ENCODE measurements at places on chromosomes 13 and 19.

GRCh38 chr19:42153672-42154433 lies 21.6 kb upstream of the POU2F2 start:
- no peak for DNase-seq

DNA sequence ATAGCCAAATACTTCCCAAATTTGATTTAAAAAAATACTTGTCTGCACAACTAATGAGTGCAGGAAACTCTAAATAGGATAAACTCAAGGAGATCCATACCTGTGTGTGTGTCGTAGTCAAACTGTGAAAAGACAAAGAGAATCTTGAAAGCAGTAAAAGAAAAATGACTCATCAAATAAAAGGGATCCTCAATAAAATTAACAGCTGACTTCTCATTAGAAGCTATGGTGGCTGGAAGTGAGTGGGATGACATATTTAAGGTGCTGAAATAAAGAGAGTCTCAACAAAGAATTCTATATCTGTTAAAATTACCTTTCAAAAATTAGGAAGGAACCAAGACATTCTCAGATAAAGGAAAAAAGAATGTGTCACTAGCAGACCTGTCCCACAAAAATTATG lies 13.7 kb downstream of the RNASEH2B start:
- DNase-seq: no peak

GRCh38 chr13:51976423-51976822 lies 34.8 kb downstream of the ATP7B start:
- DNase-seq: no peak

DNA sequence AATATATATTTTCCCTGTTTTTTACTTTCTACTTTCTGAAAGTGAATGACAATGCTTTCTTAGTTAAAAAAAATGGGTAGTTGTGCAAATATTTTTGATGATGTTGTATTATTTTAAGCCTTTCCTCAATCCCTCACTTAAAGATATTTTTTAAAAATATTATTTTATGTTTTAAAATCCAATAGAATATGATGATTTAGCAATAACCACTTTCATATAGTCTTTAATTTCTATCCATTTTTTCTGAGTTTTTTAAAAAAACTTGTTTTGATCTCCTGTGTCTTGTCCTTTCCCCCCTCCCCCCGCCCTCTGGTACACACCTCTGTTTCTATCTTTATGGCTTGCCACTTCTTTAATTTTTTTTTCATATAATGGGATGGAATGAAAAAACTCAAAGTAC lies 362.0 kb upstream of the SLITRK6 start:
- DNase-seq: no peak

GRCh38 chr19:35316560-35316959 lies 12.4 kb upstream of the CD22 start:
- DNase-seq: no peak

DNA sequence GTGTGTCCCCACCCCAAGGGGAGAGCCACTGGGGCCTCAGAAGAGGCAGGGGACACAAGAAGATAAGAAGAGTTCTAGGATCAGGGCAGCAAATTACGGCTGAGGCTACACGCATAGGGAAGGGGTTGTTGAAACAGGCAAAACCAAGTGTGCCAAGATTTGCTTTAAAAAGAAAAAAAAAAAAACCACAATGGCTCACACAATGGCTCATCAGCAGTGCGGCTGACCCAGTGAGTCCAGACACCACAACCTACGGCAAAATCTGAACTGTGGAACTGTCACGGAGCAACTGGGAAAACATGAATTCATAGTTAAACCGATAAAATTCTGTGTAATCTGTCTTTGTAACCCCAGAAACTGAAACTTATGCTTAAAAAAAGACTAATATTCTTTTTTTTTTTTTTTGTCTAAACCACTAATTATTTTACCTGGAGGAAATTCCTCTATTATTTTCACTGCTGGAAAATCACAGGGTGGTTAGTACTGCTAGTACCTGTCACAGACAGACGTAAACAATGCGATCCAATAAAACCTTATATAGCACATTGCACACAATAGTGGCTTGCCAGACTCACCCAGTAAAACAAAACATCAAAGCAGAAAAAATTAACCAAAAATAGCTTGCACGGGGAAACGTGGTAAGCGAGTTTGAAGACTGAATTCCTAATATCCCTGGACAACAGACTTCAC lies 325.4 kb upstream of the TSHZ3 start:
- DNase-seq: no peak

- DNase-seq: no peak
Observed at GRCh38 chr13:105452895-105453294, 1082.6 kb downstream of the EFNB2 start.

DNA sequence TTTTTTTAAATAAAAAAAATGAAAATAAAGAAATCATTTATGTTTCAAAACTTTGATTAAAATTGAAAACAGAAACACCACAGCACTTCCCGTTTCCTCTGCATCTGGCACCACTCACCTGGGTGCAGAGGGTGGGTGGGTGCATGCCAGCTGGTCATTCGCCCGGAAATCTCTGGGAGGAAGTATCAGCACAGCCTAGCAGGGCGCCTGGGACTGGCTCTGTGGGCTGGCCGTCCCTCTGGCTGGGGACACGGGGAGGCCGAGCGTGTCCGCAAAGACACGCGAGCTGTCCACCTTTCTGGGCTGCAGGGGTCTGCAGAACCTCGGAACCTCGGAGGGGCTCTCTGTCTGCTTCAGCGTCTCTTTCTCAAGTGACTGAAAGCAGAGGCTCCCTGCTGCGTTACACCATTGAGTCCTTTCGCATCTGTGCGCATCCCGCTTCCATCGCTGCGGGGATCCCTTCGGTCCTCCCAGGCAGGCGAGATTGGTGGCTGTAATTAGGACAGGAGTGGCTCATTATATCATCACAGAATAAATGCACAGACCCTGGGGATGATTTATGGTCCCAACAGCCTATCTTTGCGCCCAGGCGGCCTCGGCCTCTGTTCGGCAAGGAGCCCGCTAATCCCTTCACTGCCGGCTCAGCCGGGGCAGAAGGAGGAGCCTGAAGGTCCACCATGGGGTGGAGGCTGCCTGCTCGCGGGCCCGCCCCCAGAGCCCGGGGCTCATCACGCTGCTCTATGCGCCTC lies 17.2 kb downstream of the CRTC1 start:
- peak; percentile 28 for DNase-seq

DNA sequence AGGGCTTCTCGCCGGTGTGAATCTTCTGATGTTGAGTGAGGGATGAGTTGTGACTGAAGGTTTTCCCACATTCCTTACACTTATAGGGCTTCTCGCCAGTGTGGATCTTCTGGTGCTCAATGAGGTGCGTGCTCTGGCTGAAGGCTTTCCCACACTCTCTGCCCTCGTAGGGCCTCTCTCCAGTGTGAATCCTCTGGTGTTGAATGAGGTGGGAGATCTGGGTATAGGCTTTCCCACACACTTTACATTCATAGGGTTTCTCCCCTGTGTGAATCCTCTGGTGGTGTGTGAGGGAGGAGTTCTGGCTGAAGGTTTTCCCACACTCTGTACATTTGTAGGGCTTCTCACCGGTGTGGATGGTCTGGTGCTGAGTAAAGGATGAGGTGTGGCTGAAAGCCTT lies 33.2 kb downstream of the ZNF473 start:
- DNase-seq: no peak

DNA sequence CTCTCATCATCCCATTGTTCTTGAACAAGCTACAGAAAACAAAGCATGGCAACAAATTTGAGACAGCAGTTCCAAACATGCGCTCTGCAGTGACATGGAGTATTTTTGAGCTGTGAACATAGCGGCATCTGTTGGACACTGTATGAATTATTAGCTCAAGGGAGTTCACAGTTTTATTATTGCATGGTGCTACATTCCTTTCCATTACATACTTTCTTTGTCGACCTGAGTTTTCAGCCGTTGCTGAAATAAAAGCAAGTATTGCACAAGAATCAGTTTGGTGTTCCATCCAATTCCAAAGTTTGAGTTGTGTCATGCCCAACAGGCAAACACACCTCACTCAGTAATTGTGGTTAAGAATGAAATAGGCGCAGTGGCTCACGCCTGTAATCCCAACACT lies 30.1 kb upstream of the METTL21C start:
- no peak for DNase-seq

- no peak for DNase-seq
Observed at GRCh38 chr19:28644169-28644775, 568.7 kb downstream of the UQCRFS1 start.

GRCh38 chr13:30148786-30149185 lies 158.6 kb downstream of the KATNAL1 start:
- no peak for DNase-seq

DNA sequence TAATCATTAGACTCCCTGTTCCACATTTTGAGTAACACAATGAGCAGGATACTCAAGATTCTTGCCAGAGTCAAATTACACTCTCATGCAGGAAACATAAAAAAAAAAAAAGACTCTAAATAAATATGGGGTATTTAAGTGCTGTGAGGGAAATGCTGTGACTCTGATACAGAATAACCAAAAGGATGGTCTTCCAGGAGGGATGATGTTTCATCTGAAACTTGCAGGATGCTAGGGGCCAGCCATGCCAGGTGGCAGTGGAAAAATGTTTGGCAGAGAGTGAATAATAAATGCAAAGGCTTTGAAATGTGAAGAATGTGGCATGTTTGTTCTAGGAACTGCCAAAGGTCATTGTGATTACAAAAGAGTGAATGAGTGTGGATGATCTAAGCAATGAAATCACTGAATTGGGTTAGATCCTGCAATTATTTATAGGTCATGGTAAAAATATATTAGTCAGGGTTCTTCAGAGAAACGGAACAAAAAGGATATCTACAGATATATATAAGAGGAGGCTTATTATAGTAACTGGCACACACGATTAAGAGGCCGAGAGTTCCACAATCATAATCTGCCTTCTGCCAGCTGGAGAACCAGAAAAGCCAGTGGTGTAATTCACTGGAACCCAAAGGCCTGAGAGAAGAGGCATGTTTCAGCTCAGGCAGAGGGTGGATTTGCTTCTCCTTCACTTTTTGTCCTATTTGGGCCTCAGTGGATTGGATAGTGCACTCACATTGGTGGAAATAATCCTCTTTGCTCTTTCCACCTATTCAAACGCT lies 1832.8 kb upstream of the MIR17HG start:
- DNase-seq: no peak

GRCh38 chr19:6947745-6948144 lies 60.4 kb downstream of the ADGRE1 start:
- DNase-seq: no peak

GRCh38 chr13:27921421-27921960 lies 1.7 kb downstream of the PDX1 start:
- no peak for DNase-seq

GRCh38 chr19:46629546-46630025 lies 4.7 kb upstream of the PTGIR start:
- no peak for DNase-seq

GRCh38 chr19:7737215-7737614 lies 5.3 kb upstream of the CLEC4G start:
- DNase-seq: no peak

DNA sequence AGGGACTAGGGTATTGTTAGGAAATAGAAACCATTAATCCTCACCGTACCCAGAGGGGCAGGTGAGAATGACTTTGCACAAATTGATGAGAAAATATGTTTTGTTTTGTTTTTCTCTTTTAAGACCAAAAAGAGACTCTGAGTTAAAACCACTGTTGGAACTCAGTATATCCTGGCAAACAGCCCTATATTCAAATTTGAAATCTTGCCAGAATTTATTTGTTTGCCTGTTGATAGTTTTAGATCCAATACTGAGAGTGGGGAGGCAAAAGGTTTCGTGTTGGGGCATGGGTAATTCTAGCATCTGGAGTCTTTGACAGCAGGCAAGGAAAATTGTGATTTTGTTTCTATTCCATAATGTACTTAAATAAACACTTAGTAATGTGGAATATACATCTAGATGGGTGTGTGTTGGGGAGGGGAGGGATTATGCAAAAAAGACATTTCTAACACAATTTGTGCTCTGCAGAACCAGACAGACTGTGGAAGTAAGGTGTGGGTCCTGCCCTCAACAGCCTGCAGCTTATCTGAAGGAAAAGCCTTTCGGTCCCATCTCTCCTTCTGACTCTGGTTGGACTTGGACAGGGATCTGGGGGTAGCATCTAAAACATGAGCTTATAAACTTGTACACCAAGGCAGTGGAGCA lies 190.7 kb downstream of the OXGR1 start:
- DNase-seq: no peak

DNA sequence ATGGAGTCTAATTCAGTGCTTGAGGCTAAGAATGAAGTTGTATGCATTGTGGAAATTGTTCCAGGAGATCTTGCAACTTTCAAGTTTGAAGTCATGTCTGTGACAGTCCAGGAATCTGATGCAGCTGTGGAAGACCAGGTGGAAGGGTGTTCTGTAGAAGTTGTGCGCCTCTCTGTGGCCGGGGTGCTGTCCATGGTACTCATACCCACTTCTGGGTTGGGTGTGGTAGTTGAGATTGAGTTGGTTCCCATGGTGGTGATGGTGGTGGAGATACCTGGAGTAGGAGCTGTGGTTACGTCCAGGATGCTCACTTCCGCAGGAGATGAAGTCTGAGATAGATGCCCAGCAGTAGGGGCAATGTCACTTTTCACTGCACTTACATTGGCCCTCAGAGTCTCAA lies 44.3 kb downstream of the MUC16 start:
- no peak for DNase-seq

DNA sequence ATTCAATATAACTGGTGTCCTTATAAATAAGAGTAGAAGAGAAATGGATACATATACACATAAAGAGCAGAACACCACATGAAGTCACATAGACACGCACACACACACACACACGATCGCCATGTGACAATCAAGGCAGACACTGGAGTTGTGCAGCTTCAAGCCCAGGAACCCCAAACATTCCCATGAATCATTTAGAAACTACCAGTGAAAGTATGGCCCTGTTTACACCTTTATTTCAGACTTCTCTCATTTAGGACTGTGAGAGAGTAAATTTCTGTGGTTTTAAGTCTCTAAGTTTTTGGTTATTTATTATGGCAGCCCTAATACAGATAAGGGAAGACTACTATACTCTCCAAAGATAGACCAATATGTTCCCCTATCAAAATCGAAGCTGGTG lies 20.4 kb upstream of the TNFSF13B start:
- DNase-seq: no peak

GRCh38 chr13:18943273-18943672 lies 238.4 kb downstream of the TUBA3C start:
- no peak for DNase-seq

DNA sequence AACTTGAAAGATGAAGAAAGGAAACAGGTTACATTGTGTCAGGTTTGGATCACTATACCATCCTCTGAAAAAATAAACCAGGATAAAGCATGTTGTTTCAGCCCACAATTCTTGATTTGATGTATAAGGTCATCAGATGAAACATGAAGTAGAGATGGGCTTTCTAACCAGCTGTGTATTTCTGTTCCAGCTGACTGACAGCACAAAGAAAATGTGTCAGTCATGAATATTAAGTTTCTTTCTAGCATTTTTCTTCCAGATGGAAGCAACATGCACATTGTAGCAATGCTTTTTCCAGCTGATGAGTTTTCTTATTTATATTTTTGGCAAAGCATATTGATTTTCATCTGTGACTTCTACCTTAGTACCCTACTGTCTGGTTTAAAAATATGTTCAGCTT lies 199.6 kb downstream of the OXGR1 start:
- DNase-seq: no peak

- no peak for DNase-seq
Observed at GRCh38 chr13:34561033-34561432, 381.0 kb upstream of the NBEA start.

All from amygdala (tissue), 56 donors.